ENCODE measurements at places on chromosomes 1 and 21.

DNA sequence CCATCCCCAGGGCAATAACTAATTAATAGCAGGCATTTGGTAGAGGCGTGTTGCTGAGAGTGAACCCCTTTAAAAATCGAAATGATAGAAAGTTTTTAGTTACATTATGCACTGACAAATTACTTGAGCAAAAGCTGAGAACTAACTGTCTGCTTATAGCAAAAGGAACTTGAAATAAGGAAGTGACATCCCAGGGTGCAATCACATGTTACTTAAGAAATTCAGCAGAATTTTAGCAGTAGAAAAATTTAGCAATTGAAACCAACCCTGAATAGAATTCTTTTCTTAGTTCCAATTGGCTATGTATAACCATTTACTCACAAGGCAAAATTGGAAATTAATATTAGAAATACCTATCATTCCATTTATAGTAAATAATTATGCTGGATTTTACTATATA is 139.5 kb upstream of the SAMSN1 start:
- DNase-seq, result peak; percentile 11

DNA sequence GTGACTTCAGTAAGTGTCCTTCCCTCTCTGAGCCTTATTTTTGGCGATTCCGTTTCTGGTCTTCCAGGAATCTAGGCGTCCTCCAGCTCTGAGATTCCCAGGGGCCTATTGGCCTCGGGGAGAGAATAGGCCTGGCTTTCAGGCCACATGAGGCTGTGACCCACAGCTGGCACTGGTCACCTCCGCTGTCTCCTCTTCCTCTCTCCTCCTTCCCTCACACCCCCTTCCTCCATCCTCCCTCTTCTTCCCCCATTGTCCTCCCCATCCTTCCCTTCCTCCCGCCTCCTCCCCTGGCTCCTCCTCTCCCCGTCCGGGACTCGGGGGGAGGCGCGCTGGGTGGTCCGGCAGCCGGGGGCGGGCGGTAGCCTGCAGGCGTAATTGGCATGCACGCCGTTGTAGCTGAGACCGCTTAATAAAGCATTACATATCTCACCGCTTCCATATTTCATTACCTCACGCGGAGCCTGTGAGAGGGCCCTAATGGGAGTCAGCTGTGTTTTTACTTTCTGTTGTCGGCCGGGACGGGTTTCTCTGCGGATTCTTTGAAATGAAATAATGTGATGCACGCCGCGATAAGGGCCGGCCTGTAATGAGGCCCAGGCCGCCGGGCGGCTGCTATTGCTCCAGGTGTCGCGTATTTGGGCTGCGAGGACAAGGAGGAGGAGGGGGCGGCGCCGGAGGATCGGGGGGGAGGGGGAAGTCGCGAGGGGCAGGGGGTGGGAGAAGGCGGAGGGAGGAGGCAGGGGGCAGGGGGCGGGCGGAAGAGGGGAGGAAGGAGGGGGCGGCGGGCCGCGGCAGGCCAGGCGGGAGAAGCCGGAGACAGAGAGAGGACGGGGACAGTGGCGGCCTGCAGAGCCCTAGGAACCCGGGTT is 95.3 kb downstream of the FOXD2 start:
- no peak for DNase-seq

DNA sequence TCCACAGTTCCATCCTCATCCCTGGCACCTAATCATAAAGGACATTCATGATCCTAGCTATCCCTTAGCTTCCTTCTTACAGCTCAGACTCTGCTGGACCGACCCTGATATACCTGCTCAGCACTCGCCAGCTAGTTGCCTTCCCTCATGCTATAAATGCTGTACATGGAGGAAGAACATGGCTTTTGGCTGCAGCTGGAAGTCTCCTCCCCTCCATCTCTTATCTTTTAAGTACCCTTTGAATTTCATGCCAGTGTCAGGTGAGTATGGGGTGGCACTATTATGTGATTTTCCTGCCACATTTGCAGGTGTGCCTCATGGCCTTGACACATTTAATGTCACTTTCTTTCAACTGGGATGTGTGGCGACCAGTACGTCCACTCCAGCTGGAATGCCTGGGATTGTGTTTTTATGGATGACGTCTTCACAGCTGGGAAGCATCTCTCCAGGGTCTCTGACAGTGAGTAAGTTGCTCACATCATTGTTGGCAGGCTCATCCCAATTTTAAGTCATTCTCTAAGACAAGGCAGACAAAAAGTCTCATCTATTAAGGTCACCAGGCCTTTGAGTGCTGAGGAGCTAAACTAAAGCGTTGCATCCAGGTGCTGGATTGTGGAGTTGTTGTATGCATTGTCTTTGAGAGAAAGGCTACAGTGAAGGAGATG is 43.4 kb downstream of the RUNX1 start:
- DNase-seq, result no peak

DNA sequence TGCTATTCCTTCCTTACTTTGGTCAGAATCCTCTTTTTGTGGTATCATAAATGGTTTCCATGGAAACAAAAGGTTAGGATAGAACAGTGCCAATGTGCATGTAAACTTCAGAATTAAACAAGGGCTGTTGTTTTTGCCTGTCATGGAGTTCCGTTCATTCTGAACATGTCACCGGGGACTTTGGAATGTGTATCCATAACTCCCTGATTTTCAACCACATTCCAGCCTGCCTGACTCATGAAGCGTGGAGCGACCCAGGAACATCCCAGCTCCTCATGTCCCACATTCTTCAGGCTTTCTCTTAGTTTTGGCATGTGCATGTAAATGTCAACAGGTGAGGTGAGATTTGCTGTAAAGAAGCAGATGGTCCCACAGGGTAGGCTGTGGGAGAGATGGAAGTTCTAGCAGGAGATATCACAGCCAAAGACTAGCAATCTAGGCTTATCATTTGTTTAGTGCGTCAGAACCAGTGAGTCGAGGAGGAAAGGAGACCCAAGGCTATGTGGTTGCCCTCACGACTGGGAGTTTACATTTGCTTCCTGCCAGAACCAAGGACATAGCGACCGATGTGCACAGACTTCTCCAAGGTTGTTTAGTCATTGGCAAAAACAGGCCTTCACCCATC is 23.0 kb upstream of the DNAJC11 start:
- no peak for DNase-seq

- DNase-seq, result no peak
Measured at GRCh38 chr1:43214501-43215444, 42.6 kb downstream of the CFAP57 start.

DNA sequence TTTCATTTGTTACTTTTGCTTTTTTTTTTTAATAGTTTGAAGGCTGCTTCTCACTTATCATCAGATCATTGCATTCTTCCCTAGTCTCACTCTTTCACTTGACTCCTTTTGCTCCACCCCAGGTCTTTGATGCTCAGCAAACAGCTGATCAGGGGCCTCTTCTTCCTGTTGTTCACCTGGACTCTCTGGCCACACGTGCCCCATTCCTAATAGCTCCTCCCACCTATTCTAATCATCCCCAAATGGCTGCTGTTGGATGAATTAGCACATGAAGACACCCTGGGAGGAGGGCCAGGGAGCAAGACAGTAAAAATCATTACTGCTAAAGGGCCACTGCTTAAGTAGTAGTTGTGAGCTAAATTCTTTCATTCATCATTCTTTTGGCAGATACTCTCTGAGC is 119.5 kb downstream of the MAB21L3 start:
- DNase-seq, result no peak

GRCh38 chr1:1542766-1543705 is 2.6 kb upstream of the TMEM240 start:
- DNase-seq, result no peak

GRCh38 chr1:66788231-66788939 is 12.7 kb downstream of the INSL5 start:
- DNase-seq, result no peak

DNA sequence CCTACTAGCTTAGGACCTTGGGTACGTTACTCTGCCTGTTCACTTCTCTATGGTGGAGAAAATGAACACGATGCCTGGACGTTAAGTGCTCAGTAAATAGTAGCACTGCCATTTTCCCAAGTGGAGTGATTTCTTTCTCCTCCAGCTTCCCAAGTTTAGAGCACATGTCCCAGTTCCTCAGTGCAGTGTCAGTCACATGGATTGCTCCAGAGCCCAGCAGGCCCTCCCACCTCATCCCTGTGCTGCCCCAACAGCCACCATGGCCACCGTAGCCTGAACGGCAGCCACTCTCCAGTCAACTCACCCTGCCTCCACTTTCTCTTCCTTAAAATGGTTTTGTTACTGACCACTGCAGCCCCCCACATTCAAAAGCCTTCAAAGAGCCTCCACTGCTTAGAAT is 8.5 kb downstream of the STMN1 start:
- DNase-seq, result no peak

DNA sequence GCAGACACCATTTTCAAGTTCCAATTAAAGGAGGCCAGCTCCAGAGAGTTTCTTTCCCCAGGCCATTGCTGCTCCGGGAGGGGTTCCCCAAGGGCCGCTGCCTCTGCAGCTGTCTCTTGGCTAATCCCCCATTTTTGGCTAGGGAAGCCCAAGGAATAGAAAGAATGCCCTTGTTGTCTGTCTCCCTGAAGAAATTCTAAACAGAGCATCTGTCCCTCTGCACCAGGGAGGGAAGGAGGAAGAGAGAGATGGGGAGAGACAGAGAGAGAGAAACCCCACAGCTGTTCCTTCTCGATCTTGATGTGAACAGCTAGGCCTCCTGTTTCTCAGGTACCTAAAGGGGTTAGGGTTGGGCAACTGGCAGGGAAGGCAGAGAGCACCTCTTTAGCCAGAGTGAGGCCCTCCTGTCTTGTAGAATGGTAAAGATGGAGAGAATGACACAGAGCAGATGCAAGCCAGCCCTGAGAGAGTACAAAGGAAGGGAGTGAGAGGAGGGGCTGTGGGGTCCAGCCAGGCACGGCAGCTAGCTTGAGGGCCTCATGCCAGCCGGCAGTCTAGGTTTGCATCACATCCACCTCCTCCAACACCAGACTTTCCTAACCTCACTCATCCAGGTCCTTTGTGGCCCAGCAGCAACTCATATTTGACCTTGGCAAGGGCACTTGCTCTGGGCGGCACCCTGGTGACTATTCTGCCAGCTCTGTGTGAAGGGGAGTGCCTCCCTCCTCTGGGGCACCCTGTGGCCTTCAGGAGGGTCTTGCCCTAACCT is 13.1 kb downstream of the OPTC start:
- DNase-seq, result no peak

- DNase-seq, result peak; percentile 16
Measured at GRCh38 chr1:182262425-182262824, 129.2 kb downstream of the GLUL start.

GRCh38 chr21:46250146-46250725 is 21.7 kb upstream of the LSS start:
- no peak for DNase-seq

DNA sequence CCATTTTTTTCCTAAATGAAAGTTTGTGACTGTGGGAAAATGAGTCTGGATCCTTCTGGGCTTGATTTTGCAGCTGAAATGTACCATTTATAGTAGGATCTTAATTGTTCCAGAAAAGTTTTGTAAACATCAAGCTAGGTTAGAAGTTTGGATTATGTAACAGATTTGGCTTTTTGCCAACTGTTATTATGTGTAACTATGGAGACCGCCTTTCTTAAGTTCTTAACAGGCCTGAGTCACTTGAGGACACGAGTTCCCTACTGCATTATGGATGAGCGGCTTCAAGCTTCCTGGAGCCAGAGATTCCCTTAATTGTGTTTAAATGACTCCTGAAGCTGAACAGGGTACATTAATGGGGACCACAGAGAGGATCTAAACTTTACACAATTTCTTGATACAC is 22.2 kb downstream of the SLC25A33 start:
- DNase-seq, result no peak

- no peak for DNase-seq
Measured at GRCh38 chr1:41328001-41328615, 33.1 kb upstream of the FOXO6 start.

DNA sequence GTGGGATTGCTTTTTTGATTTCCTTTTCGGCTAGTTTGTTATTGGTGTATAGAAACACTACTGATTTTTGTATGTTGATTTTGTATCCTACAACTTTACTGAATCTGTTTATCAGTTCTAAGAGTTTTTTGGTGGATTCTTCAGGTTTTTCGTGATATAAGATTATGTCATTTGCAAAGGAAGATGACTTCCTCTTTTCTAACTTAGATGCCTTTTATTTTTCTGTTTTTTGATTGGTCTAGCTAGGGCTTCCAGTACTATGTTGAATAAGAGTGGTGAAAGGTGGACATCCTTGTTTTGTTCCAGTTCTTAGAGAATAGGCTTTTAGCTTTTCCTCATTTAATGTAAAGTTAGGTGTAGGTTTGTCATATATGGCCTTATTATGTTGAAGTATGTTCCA is 13.1 kb upstream of the NHLH2 start:
- DNase-seq, result no peak

- no peak for DNase-seq
Measured at GRCh38 chr1:7366955-7367665, 404.0 kb upstream of the VAMP3 start.

- no peak for DNase-seq
Measured at GRCh38 chr1:18527921-18528320, 47.2 kb downstream of the KLHDC7A start.

GRCh38 chr1:181759481-181759880 is 276.2 kb downstream of the CACNA1E start:
- no peak for DNase-seq

GRCh38 chr1:203405703-203406438 is 54.9 kb upstream of the FMOD start:
- no peak for DNase-seq

- no peak for DNase-seq
Measured at GRCh38 chr1:36739703-36740289, 257.1 kb upstream of the CSF3R start.

DNA sequence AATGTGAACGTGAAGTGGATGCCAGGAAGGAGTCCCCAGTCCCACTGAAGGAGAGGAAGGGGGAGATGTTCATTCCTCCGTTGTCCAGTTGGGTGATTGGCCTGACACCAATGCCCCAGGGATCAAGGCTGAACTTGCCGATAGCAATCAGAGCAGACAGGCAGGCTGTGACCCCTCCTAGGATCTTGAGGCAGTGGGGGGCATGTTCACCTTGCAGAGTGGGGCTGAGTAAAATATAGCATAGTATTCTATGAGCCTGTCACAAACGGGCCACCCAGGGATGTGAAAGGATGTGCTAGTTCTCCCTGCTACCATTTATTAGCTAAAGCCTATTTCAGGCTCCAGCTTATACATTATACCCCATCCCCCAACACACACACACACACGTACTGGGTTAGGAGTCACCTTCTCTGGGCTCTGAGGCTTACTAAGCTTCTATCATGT is 80.7 kb upstream of the CD34 start:
- no peak for DNase-seq

- no peak for DNase-seq
Measured at GRCh38 chr1:86472767-86473166, 4.0 kb downstream of the CLCA1 start.

GRCh38 chr1:243883551-243883950 is 33.5 kb upstream of the AKT3 start:
- DNase-seq, result no peak

DNA sequence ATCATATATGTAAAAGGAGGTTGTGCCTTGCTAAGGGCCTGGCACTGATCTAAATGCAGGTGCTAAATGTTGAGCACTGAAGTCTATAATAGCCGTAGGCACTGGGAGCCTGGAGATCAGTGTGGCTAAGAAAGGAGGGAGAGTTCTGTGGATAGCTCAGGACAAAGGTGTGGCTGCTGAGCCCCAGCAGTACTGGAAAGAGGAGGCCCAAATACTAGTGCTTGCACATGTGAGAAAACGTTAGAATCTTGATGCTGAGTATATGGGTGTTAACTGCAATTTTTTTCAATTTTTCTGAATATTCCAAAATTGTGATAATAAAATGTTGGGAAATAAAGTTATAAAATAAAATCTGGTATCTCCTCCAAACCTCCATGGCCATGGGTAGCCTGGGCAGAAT is 62.5 kb upstream of the PTGFRN start:
- DNase-seq, result no peak

Data from GDM1 (cell line).